ENCODE measurements at places on chromosomes 5 and 9. TPM values are rescaled to one million over a fixed set of nuclear protein-coding genes. Genes with fewer than 3 reads are reported as not detected.
A peak's percentile ranks its signal among the peaks of the same experiment; 100 is the strongest.

DNA sequence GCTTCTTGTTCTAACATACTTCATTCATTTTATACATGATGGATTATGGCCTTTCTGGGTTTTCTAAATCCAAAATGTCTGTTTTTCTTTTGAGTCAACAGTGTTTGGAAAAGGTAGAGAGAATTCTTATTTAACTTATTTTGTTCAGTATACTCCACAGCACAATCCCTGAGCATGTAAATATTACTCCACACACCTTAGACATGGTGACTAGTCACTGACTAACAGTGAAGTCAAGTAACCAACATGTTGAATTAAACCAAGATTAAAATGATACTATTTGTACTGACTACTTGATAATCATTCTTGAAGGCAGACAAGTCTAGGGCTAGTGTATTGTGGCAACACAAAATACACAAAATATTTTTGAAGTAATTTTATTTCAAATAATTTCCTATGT, 55.0 kb downstream of the HAPLN1 start:
- no peak for DNase-seq

DNA sequence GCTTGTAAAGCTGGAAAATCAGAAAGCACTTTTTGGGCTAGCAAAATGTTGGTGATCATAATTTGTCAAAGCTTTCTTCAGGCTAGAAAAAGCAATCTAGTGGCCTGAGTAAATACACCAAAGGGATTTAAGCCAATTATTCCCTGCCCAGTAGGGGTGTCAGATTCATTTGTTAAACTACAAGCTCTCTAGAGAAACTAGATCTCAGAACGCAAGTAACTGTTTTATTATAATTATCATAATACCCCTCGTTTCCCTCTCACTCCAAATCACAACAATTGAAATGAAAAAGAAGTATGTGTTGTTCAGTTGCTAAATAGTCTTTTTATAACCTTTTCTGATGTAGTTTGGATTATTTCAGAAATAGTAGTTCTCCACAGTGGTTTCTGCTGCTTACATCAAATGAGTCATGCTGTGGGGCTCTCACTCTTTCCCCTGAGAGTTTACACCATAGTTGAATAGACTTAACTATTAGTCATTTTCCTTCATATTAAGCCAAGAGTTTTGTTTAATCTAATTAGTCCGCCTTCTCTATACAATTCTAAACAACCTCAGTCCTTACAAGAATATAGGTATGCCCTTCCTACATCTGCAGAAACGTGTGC, 918.6 kb upstream of the DMAC1 start:
- peak; percentile 92 for DNase-seq

DNA sequence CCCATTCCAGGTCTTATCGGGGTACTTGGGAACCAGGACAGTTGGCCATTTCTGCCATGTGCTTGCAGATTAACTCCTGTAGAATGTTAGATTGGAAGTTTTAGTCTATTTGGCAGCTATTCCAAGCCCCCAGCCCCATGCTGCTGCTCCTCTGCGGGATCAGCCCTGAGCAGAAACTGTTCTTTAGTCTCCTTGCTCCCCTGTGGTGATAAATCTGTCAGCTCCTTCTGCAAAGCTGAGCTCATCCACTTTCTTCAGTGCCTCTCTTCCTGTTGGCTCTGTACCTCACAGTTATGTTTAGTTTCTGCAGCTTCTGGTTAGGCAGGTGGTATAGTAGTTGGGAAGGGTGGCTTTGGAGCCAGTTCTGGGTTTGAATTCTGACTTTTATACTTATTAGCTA, 170.4 kb downstream of the GRIA1 start:
- no peak for DNase-seq

DNA sequence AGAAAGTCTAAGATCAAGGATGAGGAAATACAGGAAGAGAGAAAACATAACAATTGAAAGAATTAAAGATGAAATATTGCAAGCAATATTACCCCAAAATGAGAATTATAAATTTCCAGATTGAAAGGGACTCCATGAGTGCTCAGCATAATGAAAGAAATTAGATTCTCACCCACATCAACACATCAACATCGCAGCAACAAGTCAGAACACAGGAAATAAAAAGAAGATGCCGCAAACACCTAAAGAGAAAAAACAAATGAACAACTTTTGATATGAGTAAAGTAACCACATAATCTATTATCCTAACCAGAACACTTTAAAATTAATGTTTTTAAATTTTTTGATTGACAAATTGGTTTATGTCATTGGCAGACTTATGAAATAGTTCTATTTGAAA, 318.3 kb upstream of the PTGER4 start:
- no peak for DNase-seq

DNA sequence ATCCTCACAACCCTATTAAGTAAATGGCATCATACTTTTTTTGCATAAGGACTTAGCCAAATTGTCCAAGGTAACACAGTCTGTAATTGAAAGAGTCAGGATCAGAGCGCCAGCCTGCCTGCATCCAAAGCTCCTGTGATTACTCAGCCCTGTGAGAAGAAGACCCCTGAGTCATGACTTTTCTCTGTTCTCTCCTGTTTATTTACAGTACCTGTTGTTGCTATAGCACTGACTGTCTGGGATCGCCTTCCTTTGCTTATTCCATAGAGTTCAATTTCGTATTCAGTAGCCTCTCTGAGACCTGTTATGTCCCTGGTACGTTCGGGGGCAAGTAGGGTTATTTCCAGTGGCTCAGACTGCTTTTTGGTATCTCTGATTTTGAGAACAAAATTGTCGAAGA, 71.8 kb downstream of the TNC start:
- DNase-seq = no peak

DNA sequence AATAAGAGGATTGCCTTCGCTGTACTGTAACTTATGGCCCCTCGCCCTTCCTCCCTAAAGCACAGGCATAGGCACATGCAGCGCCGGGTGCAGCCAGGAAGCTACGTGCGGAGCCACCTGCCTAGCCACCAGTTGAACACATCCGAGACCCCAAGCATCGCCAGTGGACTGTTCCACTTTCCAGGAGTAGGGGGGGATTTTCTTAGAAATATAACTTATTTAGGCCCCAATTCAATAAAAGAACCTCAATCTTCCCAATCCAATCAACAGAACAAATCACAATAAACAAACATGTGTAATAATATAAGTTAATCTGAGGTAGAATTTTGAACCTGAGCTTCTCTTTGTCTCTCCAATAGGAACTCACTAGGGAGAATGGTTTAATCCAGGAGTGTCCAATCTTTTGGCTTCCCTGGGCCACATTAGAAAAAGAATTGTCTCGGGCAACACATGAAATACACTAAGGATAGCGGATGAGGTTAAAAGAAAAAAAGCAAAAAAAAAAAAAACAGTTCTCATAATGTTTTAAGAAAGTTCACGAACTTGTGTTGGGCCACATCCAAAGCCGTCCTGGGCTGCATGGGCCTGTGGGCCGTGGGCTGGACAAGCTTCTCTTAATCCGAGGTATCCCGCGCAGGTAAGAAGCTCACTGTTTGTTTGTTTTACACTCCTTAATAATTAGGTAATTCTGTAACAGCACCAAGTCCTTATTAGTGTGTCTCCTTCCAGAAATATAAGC, 22.0 kb upstream of the NIPBL start:
- DNase-seq = no peak

Gene ST8SIA4
- total RNA-seq = 0.54 TPM

Gene PCDHGB2
- 5.7 TPM for total RNA-seq

Gene CYLC2
- not detected for total RNA-seq
